ENCODE measurements at places on chromosomes 16 and 17.

GRCh38 chr16:55152875-55153390 is 171.1 kb upstream of the IRX6 start:
- DNase-seq: no peak

DNA sequence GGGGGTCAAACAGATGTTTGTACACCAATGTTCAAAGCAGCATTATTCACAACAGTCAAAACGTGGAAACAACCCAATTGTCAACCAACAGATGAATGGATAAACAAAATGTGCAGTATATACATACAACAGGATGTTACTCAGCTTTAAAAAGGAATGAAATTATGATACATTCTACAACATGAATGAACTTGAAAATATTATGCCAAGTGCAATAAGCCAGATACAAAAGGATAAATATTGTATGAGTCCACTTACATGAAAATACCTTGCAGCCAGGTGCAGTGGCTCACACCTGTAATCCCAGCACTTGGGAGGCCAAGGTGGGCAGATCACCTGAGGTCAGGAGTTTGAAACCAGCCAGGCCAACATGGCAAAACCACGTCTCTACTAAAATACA is 39.9 kb downstream of the UBE2G1 start:
- DNase-seq: no peak

- DNase-seq: no peak
Measured at GRCh38 chr17:41695134-41695661, 6.5 kb downstream of the EIF1 start.

DNA sequence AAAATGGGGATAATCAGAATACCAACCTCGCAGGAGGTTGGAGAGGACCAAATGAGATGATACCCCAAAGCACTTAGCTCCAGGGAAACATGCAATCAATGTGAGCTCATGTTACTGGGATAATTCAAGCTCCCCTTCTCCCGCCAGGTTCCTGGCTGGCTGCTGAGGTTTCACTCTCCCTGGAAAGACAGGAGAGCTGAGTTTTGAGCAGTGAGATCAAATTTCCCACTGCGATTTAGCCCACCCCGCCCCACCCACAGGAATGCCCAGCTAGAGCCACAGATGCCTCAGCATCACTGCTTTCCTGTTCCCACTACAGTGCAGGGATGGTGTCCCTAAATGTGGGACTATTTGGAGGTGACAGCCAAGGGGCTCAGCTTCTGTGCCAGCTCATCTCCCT is 56.7 kb downstream of the ZNF423 start:
- DNase-seq: no peak

- DNase-seq: no peak
Measured at GRCh38 chr17:70483624-70484023, 314.3 kb downstream of the KCNJ2 start.

DNA sequence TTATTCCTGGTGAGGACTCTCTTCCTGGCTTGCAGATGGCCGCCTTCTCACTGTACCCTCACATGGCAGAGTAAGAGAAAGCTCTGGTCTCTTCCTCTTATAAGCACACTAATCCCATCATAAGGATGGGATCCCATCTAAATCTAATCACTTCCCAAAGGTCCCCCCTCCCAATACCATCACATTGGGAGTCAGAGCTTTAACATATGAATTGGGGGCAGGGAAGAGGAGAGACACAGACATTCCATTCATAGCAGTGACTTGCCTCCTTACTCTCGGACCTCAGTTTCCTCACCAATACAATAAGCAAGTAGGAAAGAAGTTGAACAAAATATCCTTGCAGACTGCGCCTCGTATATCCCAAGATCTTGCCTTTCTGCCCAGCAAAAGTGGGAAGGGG is 1.7 kb downstream of the CLEC19A start:
- DNase-seq: no peak

- DNase-seq: peak; percentile 91
Measured at GRCh38 chr17:57892146-57892819, 42.4 kb upstream of the MRPS23 start.

- DNase-seq: peak; percentile 67
Measured at GRCh38 chr17:8125154-8125946, 1.4 kb upstream of the HES7 start.

DNA sequence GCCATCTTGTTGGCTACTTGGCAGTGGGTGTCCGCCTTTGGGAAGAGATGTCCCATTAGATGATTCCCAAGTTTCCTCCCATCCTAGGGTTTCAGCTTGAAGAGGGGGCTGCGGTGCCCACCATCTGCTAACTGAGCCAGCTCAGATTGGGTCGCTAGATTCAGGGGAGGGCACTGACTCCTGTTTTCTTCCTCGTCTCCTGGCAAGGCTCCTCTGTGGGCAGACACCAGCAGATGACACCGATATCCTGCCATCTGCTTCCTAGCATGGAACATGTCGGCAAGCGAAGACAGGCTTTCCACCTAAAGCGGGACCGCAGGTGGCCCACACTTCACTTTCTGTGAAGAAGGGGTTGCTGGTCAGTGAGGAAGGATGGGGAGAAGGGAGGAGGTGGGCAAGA is 27.3 kb downstream of the C17orf75 start:
- no peak for DNase-seq

DNA sequence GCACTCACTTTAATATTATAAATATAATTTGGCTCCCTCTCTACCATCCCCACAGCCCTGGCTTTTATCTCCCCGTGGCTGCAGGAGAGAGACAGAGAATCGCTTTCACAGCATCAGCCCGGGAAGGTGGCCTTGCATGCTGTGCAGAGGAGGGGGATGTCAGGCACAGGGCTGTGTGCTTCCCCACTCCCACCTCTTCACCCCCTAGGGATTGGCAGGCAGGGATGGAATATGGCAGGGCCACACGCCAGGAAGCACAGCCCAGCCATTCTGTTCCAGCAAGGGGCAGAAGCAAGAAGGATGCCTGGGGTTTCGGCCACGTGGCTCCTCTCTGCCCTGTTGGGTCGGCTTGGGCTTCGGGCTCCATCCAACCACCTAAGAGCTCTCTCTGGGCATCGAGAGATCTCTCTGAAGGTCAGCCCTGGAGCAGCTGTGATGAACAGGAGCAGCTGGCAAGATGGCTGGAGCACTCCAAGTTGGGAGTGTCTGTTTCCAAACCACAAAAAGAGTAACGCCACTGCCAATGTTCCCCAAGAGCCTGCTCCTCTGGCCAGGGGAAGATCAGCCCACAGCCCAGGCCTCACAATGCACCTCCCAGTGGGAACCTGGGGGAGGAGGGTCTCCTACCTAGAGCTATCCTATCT is 223.2 kb downstream of the C16orf78 start:
- DNase-seq: no peak

DNA sequence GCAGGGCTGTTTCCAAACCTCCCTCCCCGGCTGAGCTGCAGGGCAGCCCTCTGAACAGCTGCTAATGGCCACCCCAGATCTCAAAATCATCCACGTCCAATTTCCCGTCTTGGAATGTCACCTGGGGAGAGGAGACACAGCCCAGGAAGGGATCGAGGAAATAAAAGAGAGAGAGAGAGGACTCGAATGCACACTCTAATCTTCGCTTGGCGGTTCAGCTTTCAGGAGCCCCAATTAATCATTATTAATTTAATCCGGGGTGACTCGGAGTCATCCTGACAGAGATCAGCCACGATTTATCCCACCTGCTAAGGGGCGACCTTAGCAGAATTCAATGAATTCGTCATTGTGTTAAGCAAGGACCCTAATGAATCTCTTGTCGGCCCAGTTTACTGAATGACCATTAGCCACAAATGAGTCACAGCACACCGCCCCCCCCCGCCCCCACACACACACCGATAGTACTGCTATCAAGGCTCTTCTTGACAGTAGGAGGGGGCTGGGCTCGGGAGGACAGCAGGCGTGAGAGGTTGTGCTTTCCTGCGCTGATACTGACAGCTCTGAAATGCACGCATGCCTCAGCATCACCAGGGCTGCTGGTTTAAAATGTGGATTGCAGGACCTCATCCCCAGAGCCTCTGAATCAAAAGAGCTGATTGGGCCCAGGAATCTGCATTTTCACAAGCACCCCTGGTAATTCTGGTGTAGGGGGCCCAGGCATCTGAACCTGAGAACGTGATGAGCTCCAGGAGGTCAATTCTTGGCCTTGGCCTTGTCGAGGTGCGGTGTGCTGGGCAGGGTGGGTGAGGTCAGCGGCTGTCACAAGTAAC is 190.0 kb upstream of the CIBAR2 start:
- DNase-seq: no peak

GRCh38 chr16:80230328-80231120 is 310.3 kb upstream of the DYNLRB2 start:
- DNase-seq: no peak

DNA sequence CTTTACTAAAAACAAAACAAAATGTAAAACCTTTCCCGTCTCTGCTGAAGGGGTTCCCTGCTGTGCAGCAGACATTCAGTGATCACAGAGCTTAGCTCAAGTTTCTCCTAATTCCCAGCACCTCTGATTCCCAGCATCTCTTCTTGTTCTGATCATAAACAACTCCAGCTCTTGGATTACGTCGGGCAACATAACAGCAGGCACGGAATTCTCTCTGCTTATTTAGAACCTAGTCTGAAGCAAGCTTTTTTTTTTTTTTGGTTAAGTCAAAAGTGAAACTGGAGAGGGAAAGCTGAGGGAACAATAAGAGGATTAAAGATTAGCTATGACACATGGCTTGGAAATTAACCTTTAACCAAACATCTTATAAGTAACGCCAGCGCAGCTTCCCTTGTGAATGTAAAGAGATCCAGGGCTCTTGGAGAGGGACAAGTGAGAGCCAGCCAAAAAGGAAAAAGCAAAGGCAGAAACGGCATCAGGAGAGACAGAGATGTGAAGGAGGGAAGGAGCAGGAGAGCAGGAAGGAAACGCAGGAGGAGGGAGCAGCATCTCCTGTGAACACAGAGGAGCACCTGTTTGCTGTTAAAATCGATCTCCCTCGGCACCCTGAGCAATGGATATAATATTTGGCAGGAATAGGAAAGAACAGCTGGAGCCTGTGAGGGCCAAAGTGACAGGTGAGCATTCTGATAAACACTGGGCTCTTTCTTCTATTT is at the start of gene BCO1:
TSS of gene BCO1 (plus strand) at position 394 of the 716 bp plus-strand sequence. CDS start at position 614, 220 bp downstream.
- no peak for DNase-seq

DNA sequence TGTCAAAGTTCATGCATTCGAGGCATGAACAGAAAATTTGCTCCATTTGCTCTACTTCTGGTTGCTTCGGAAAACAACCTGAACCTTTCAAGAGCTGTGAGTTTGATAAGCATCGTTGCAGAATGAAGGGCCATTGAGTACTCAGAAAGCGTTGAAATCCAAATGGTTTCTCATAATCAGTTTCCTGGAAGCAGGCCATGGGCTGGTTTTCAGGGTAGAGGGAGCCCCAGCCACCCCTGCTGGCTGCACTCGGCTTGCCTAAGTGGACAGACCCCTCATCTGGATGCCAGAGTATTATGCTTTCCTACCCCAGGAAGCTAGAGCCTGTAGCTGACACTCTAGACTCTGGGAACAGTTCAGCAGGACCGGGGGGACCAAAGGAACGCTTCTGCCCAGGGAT is 24.4 kb downstream of the SCNN1G start:
- no peak for DNase-seq

GRCh38 chr17:76493505-76494167 is 7.6 kb downstream of the RHBDF2 start:
- no peak for DNase-seq

DNA sequence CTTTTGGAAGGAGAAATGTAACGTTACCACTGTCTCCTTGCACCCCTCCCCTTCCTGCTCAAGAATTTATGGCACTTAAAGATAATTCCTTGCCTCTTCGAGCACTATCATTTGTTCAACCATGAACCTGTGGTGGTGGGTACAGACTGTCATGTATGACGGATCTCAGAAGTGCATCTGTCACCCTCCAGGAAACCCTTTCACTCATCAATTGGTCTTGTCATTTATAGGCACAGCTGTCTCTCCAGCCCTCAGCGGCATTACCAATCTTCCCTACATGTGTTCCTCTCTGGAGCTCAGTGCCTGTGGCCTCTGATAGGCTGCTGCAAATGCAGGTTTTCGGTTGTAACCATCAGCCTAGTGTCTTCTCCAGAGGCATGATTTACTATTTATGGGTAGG is 15.0 kb downstream of the CNTNAP4 start:
- DNase-seq: no peak

GRCh38 chr17:32528825-32529224 is 42.0 kb downstream of the CDK5R1 start:
- DNase-seq: peak; percentile 53

DNA sequence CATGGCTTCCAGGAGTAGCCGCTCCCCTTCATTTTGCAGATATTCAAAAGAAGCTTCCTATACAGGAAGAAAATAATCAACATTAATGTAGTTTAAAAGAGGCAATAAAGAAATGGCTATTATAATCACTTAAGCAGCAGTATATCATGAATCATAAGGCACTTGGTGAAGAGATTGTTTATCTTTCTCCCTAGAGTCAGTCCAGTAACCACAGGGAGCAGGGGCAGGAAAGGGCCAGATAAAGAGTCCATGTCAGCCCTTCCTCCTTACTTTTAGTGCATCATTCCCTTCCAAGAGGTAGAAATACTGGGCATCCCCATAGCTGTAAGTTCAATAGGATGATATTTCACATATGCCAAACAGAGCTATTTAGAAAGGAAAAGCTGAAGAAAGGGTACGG is 184.6 kb upstream of the C17orf78 start:
- DNase-seq: no peak

- DNase-seq: no peak
Measured at GRCh38 chr16:9840761-9841665, 341.2 kb downstream of the GRIN2A start.

DNA sequence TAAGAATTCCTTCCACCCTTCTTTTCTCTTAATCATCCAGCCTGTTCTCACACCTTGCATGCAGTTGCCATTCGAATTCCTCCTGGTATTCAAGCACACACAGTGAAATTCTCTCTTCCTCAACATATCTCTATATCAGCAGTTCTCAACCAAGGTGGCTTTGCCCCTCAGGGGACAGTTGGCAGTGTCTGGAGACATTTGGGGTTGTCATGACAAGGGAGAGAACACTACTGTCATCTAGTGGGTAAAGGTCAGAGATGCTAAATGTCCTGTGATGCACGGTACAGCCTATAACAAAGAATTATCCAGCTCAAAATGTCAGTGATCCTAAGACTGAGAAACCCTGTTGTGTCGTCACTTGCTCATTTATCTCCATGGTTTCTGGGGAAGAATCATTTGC is 94.8 kb upstream of the CPHXL start:
- no peak for DNase-seq

DNA sequence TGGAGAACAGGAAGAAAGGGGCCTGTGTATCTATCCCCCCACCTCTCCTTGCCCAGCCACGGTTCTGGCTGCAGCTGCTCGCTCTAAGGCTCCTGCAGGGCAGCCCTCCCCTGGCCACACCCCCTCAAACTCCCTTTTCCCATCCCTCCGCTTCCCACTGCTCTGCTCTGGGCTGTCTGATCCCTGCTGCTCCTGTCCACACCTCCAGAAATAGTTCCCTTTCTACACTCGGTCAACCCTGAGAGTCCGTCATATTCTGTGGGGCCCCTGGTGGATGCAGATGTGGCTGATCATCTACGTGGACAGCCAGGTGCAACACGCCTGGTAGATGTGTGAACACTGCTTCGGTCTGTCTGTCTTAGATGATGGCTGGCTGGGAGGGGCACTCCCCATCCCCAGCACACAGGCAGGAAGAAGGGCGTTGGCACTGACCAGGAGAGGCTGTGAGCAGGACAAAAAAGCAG is 19.3 kb upstream of the KRT19 start:
- no peak for DNase-seq

- peak; percentile 20 for DNase-seq
Measured at GRCh38 chr17:55769625-55770000, 18.8 kb downstream of the PCTP start.

Data from MV-4-11 (cell line).